ENCODE measurements at places on chromosomes 5 and 9.

DNA sequence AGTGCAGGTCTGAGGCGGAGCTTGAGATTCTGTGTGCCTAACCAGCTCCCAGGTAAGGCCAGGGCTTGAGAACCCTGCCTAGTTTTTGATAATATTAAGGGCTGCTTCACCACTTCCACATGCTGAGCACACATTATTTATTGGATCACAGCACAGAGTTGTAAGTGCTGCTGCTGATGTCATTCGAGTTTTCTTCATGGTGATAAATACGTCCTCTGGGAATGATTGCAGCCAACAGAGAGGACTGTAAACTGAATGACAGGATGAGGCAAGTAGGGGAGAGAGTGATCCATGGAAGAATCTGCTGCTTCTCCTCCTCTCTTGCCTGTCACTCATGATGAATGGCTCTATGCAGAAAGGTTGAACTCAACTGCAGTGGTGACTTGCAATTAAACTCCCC, 77.9 kb upstream of the VPS13A start:
- DNase-seq = no peak

DNA sequence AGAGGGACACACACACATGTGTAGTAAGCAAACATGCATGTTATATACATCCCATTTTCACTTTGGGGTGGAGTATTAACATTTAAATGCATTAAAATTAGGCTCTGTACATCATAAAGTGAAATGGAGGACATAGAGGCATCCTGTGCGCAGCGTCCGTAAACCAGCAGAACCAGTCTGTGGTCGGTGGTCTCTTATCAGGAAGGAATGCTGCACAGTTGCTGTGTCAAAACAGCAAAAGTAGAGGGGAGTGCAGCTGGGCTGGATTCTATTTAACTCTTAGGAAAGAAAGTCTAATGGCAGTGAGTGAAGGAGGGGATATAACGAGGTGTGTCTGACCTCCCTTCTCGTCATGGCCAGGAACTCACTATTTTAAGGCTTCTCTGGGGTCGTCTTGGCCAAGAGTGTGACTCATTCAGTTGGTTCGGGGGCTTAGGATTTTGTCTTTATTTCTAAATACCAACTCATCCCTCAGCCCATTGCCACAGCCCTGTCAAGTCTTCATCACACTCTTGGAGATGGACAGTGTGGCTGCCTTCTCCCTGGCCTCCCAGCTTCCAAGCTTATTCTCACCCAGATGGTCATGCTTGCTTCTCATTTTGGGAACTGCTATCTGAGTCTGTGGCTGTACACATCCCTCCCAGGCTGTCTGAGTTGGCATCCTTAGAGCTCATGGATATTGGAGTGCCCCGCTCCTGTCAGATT, 20.1 kb upstream of the CXCL14 start:
- no peak for DNase-seq

DNA sequence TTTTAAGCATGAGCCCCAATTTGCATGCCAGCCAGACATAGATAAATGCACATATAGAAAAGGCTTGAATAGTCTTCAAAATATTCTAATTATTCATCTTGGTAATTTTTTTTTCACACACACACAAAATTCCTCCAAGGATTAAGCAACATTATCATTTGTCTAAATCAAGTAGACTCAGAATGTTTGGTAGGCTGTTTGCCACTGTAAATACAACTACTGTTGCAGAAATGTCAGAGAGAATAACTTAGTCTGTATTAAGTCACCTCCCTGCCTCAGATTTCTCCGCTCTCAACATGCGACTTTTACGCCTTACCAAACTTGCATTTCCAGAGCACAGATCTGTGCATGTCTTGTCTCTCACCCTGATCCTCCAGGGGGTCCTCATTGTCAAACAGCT, 265.6 kb upstream of the C9orf72 start:
- no peak for DNase-seq

DNA sequence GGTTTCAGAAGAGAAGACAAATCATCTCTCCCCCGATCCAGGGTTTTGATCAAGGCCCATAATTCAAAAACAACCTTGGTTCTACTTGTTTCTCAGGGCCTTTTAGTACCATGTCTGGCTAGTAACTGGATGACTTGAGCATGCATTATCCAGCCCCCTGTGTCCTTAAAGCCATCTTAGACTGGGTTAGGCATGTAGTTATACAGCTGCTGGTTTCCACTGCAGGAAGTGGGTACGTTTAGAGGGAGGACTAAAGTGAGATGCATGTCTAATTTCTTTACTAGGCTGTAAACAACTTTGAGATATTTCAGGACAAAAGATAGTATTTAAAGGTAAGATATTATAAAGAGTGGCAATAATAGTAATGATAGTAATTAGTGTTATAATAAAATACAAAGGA, 372.0 kb downstream of the PLK2 start:
- DNase-seq = no peak

DNA sequence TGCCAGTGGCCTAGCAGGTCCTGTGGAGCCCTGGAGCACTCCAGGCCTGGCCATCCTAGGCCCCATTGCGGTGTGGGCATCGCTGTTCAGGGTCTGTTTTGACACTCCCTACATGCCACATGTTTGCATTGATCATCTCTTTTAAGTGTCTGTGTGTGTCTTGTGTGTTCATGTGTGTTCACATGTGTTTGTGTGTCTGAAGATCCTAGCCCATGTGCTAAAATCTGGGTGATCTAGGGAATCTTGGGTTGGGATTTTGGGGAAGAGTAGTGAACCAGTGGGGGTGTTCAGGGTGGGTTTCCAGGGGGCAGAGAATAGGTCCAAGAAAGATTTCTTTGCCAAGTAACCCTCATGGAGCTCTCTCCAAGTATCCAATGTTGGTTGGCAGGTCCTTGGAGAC, 8.4 kb downstream of the PSD2 start:
- no peak for DNase-seq

- DNase-seq = peak; percentile 79
Measured at GRCh38 chr5:40333459-40334241, 346.1 kb upstream of the PTGER4 start.

DNA sequence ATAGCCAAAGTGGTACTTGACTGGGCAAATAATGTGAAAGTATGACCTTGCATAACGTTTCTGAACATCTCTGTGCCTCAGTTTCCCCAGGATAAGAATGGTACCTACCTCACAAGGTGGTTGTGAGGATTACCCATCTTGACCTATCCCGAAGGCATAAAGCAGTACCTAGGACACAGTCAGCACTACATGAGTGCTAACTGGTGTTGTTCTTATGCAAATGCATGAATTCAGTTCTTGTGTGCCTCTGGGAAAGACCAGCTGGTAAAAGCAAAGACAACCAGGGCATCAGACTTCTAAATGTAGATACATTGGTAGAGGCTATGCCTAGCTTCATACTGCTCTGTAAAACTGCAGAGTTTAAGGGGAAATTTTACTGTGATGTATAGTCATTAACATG, 21.8 kb upstream of the TMEM252 start:
- no peak for DNase-seq

- DNase-seq = no peak
Measured at GRCh38 chr9:109016132-109016531, 2.8 kb upstream of the CTNNAL1 start.

DNA sequence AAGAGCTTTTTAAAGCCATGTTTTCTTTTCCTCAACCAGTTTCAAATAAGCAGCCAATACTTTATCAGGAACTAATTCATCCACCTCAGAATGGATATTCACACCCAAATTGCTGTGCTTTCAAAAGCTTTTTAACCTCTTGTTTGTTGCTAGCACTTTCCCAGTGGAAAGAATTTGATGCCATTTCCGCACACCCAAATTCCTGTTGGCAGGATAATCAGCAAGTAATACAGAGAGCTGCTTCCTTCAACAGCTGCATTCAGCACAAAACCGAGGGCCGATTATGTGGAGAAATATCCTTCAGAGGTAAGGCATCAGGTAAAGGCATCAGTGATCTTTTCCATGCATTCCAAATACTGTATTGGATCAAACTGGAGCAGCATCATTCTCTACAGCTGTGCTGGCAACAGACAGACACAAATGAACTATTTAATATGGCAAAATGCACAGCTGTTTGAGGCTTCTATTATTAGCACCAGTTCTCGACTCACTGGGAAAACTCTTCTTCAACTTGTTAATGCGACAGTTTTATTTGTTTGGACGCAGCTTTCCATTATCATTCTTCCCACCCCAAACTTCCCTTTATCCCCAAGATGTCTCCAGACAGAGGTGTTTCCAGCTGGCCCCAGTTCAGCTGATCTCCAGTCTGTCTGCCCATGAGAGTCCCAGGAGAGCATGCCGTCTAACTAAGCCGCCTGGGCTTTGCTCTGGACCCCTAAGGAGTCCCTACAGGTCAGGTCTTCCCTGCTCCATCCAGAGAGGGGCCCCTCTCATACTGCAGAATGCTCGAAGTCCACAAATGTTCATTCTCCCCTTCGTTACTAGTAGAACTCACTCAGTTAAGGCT, 22.2 kb upstream of the MGAT1 start:
- DNase-seq = no peak

DNA sequence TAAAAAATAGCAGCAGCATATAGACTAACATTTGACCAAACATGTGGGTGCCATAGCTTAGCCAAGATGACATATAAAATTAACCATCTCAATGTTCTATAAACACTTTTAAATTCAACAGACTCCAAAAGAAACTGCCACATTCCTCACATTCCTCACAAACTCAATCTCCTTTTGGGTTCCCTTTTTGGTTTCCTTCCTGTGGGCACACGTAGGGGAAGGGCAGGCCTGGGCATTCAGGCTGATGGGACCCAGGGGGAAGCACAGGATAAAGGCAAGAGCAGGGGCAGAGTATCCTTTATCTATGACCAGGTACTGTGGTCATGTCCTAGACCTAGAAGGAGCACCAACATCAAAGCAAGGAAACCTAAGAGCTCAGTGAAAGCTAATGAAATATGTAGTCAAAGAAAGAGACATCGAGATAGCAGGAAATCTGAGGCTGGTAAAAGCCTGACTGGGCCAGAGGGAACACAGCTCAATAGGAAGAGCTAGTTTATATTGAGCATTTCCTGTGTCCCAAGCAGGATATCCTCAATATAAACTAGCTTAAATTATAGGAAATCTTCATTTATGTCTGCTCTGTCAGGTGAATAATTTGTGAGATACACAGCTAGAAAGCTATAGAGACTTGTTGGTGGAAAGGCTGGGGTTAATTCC, 13.6 kb upstream of the ERAP1 start:
- no peak for DNase-seq

DNA sequence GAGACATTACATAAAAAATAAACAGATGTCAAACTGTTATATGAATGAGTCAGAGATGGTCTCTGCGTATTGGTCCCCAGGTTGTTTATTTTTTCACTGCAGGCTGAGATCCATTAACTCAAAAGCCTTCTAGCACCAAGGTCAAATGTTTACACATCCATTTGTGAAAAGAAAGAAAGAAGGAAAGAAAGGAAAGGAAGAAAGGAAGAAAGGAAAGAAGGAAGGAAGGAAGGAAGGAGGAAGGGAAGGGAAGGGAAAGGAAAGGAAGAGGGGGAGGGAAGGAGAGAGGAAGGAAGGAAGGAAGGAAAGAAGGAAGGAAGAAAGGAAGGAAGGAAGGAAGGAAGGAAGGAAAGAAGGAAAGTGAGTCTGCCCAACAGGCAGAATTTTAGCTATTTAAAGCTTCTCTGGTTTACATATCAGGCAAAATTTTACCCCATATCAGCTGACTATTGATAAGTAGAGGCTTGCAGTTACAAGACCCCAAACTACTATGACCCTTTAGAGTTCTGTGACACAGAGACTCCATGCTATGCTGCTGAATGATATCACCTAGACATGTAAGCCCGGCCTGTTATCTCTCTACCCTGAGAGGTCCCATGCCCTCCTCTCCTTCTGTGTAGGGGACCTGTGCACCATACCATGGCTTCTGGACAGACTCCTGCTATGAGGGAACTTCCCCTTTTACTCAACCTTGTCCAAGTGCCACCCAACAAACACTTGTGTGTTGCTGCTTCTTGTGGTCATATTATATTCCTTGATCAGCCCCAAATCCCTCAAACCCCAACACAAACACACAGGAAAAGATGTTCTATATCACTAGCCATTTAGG, 59.0 kb downstream of the DRD1 start:
- DNase-seq = no peak

- no peak for DNase-seq
Measured at GRCh38 chr5:126682856-126683255, 82.1 kb downstream of the PHAX start.

DNA sequence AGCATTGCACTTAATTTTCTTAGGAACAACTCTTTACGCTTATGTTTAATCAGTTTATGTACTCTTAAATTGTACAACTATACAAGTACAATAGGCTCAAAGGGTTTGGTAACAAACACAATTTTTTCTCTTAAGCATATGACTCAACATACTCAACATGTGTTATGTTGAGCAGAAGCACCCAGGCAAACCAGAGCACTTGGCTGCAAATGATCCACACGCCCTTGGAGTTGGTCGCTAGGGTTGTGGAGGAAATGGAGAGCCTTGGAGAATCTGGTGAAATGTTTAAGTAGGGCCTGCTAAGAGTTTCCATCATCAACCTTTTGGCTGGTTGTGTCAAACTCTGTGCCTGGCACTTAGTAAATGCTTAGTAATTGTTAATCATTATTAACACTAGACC, 25.1 kb upstream of the MIER3 start:
- no peak for DNase-seq

DNA sequence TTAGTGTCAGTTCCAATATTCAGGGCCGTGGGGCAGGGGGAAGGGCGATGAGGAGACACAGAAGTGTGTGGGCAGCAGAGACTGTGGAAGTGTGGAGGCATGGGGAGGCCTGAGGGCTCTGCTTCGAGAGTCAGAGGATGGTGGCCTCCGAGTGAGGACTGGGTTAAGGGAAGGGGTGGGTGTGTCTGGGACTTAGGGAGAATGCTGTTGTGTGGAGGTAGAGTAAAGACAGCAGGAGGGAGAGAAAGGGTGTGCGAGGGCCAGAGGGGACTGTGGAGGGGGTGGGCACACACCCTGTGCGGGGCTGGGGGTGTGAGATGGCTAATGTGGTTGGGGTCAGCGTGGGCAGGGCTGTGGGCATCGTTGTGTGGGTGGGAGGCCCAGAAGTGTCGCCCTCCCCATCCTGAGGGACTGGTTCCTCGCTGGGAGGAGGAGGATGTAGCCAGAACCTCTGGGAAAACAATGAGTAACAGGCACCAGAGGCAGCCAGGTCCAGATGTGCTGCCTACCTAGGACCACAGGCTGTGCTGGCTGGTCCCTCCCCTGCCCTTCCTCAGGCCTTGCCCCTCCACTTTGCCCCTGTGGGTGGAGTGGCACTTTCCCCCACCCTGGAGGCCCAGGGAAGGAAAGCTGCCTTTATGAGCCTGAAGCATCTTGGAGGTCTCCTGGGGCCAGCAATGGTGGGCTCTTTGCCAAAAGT, 4.2 kb downstream of the USP20 start:
- no peak for DNase-seq

All from iris pigment epithelial cell (primary cell).